ENCODE measurements at places on chromosomes 16 and 17. TPM values are rescaled to one million over a fixed set of nuclear protein-coding genes. Genes with fewer than 3 reads are reported as not detected.

ABCC6 gene
- total RNA-seq: 1.4 TPM

SPHK1 gene
- total RNA-seq: 64.7 TPM

SGSM2 gene
- 38.9 TPM for total RNA-seq

TAC4 gene
- not detected for total RNA-seq

SUPT6H gene
- total RNA-seq: 75.2 TPM

All from A549 treated with CORT108297 at 1 μM for 4 hours (cell line).